Activated T-cell treated with anti-CD3 and anti-CD28 coated beads, Interleukin-2, amount 50 U/mL, for 24 hours (primary cell): ENCODE measurements at places on chromosomes 5 and 9.

DNA sequence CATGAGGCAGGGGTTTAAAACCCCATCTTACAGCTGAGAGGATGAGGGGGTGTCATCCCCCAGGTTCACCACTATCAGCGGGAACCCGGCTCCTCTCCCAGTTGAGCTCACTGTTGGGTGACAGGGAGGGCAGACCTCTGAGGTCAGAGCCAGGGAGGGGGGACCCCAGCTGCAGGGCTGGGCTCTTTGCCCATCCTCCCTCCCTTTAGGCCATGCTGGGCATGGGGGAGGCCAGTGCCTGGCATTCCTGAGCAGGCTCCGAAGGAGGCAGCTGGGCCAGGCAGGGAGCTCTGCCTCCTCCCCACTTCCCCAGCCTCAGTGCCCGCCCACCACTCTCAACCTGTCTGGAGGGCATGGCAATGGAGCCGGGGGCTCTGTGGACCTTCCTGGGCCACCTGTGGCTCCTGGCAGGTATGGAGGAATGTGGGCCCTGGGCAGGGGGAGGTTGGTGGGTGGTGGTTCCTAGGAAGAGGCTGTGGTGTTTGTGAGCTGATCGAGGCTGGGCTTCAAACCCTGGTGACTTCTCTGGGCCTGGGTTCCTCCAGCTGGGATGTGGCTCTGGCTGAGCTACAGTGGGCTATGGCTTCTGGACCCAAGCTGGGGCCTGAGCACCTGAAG lies 12.6 kb downstream of the CRB2 start:
- no peak for DNase-seq

GRCh38 chr9:132192728-132193127 lies 30.9 kb downstream of the NTNG2 start:
- no peak for DNase-seq

GRCh38 chr9:110095161-110095595 lies 112.8 kb downstream of the C9orf152 start:
- no peak for DNase-seq

DNA sequence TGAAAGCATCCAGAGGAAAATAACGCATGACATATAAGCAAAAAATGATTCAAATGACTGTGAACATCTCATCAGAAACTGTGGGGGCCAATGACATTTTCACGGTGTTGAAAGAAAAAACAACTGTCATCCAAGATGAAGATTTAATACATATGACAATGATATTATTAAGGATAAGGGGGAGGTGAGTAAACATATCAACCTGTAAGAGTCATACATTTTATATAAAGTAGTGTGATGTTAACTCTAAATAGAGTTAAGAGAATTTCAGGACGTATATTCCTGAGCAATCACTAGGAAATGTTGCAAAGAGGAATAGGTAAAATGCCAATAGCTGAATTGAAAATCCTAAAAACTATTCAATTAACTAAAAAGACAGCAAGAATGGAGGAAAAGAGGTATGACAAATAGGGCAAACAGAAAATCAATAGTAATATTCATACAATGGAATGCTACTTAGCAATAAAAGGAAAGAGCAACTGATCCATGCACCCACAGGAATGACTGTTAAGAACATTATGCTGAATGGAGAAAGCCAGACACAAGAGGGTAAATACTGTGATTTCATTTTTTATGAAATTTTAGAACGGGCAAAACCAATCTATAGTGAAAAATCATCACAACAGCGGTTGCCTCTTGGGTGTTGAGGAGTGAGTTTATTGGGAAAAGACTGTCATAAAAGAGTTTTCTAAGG lies 92.4 kb upstream of the JAK2 start:
- no peak for DNase-seq

- DNase-seq = no peak
Measured at GRCh38 chr9:134224127-134224526, 59.8 kb upstream of the RNU6ATAC start.

DNA sequence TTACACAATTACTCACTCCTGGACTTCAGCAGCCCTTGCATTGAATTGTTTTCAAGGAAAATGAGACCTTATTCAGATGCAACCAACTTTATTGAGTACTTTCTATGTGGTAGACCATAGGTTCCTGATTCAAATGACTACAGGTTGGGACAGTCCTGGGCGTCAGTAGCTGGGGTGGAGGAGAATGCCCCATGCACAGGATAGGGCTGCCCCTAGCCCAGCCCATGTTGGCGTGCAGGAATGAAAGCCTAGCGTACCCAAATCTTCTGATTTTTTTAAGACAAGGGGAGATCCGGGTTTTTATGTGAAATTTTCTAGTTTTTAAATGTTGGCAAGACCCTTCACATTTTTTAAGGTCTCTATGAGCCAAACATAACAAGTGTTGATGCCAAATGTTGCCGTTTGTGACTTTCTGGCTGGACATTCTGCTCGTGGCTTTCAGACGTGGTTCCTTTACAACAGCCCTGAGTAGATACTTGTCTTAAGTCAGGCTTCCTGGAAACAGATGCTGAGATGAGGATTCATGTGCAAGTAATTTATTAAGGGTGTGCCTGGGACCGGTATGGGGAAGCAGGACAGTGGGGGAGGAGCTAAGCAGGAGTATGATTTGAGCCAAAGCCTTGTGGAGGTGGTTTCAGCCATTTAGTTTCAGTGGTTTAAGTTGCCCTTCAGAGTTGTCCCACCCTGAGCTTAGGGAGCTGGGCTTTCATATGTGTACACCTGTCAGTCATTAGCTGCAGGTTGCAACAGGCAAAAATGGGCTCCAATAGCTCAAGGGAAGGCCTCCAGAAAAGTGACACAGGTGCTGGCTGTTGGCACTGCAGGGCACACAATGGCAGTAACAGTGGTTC lies 154.1 kb downstream of the NTRK2 start:
- DNase-seq = no peak

GRCh38 chr9:136355616-136356557 lies 7.7 kb downstream of the DNLZ start:
- no peak for DNase-seq

- DNase-seq = no peak
Measured at GRCh38 chr9:130994135-130995085, 14.6 kb upstream of the LAMC3 start.

DNA sequence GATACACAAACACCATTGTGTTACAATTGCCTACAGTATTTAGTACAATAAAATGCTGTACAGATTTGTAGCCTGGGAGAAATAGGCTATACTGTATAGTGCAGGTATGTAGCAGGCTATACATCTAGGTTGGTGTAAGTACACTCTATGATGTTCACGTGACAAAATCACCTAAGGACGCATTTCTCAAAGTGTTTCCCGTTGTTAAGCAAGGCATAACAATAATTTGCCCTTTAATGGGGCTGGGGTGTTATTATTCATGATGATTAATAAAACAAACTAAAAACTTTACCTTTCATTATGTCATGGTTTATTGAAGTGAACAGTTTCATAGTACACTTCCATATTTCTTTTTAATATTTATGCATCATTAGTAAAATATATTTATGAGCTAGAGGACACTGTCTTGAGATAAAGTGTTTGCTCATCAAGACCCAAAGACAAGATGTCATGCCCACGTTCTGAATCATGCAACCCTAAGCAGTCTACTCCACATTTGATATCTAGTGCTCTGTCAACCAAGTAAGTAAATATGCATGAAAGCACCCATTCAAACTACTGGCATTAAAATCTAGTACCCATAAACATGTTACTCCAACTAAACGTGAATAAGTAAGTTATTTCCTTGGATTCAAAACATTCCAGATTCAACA lies 220.5 kb downstream of the NR2F1-AS1 start:
- DNase-seq = no peak

GRCh38 chr9:13800776-13801175 lies 513.2 kb downstream of the NFIB start:
- no peak for DNase-seq

DNA sequence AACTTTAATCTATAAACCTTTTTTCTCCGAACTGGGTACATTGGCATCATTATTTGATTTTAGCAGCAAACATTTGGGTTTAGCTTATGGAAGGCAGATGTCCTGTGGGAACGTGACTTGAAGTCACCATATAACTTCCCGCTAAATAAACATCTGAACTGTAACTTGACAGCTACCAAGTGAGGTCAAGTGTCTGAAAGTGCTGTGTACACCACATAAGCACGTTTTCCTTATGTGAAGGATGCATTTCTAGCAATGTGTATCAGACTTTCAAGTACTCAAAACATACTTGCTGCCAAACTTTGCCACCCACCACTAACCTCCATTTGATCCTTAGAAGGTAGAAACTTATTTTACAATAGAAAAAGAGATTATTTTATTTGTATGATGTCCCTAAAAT lies 35.7 kb downstream of the SLC1A3 start:
- DNase-seq = no peak

- peak; percentile 6 for DNase-seq
Measured at GRCh38 chr5:133814152-133814551, 154.3 kb downstream of the C5orf15 start.
